Progenitor cell of endocrine pancreas (in vitro differentiated cells): ENCODE measurements at places on chromosomes 5 and 9. TPM values are rescaled to one million over a fixed set of nuclear protein-coding genes. Genes with fewer than 3 reads are reported as not detected.

Gene HSD17B3
- 0.33 TPM in 1 of 2 replicates, not detected in the other for total RNA-seq

GRCh38 chr9:87531370-87532295, 34.0 kb downstream of the DAPK1 start:
- H3K4me1 ChIP-seq: peaks cover 18% of the 10 kb centered on the region
- H3K36me3 ChIP-seq: peaks cover 13% of the 10 kb centered on the region
- no peak overlapping the region for H3K4me3 ChIP-seq
- DNase-seq: no peak

DNA sequence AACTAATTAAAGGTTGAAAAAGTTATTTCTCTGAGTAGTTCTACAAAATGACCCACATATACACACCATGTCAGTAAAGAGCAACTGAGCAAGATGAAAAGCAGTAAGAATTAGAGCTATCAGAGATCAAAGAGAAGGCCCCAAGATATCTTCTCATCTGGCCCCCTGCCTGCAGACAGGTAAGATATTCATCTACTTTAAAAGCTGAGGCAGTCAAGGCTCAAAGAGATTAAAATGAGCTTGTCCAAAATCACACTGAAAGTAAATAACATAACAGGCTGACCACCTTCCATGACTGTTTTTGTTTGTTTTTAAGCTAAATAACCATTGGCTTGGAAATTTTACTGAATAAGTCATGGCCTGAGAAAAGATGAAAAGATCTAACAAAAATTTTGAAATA, 266.2 kb downstream of the FBXL17 start:
- H3K36me3 ChIP-seq: peaks cover 4% of the 10 kb centered on the region
- no peaks in the 10 kb centered on the region for H3K27me3 ChIP-seq
- no peak overlapping the region for H3K4me3 ChIP-seq
- H3K4me1 ChIP-seq: no peaks in the 10 kb centered on the region
- H3K27ac ChIP-seq: no peak overlapping the region

DNA sequence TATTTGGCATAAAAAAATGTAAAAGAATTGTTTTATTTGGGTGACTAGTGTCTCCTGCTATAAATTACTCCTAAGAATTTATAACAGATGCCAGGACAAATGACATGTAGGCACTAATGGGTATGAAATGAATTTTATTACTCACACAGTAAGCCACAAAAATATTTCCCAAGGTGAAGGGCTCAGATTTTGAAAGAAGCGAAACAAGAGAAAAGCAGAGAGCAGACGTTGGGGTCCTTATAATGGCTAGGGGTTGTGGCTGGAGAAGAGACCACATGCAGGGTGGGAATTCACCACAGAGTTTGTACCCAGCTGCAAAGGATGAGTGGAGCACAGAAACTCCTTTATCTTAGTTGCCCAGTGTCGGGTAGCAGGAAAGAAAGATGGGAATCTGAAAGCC, 45.0 kb upstream of the PRR16 start:
- H3K27ac ChIP-seq: no peak overlapping the region
- H3K27me3 ChIP-seq: no peaks in the 10 kb centered on the region
- no peak for DNase-seq
- no peaks in the 10 kb centered on the region for H3K36me3 ChIP-seq
- no peak overlapping the region for H3K4me3 ChIP-seq
- no peaks in the 10 kb centered on the region for H3K4me1 ChIP-seq

Gene JAKMIP2
- total RNA-seq: 5.0 and 6.0 TPM in 2 replicates

DNA sequence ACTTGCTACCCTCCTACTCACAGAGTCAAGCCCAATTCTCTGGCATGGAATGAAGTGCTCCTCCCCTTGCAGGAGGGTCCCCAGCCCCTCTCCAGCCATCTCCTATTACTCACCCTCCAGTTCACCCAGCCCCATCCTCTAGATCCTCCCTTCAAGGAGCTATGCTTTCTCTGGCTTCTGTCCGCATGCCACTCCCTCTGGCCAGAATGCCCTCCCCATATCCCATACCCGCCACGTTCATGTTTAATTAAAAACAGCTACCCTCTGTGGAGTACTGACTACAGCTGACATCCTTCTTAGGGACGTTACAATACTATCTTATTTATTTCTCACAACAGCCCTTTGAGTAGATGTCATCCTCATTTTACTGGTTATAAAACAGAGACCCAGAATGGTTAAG, 3.0 kb downstream of the F2R start:
- no peak overlapping the region for H3K4me3 ChIP-seq
- no peak for DNase-seq
- peaks cover 14% of the 10 kb centered on the region for H3K4me1 ChIP-seq
- peaks cover 18% of the 10 kb centered on the region for H3K27me3 ChIP-seq

Gene SLCO4C1
- total RNA-seq: 4.0 and 4.8 TPM in 2 replicates

Gene PCA3
- total RNA-seq: 0.22 and 0.31 TPM in 2 replicates

DNA sequence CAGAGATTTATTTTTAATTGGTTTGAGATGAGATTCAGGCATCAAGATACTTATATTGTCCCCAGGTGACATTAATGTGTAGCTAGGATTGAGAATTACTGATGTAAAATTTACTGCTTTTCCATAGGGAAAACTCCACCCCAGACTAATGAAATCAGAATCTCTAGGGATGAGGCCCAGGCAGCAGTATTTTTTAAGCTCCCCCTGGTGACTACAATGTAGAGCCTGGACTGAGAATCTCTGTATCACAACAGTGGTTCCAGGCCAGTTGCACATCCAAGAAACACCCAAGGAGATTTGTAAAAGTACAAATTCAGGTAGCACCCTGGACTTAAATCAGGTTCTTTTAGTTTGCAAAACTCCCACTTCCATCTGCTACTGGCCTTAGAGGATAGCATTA, 185.7 kb downstream of the MARCHF11 start:
- no peak overlapping the region for H3K4me3 ChIP-seq
- no peaks in the 10 kb centered on the region for H3K27me3 ChIP-seq
- no peak overlapping the region for H3K27ac ChIP-seq
- H3K36me3 ChIP-seq: peaks cover 3% of the 10 kb centered on the region
- DNase-seq: no peak
- peaks cover 1% of the 10 kb centered on the region for H3K4me1 ChIP-seq

Gene DIRAS2
- total RNA-seq: not detected in 2 replicates

DNA sequence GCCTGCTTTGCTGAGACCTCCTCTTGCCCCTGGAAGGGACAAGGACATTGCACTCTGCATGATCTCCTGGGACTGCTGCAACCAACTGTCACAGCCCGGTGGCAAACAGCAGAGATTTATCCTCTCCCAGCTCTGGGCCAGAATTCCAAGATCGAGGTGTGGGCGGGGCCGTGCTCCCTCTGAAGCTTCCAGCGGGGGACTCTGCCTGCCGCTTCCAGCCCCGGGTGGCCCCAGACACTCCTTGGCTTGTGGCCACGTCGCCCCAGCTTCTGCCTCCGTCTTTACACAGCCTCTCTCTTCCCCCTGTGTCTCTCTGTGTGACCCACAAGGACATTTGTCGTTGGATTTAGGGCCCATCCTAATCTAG, 67.1 kb downstream of the COL5A1 start:
- peaks cover 2% of the 10 kb centered on the region for H3K4me1 ChIP-seq
- H3K27me3 ChIP-seq: no peaks in the 10 kb centered on the region
- H3K36me3 ChIP-seq: peaks cover 3% of the 10 kb centered on the region

- H3K27ac ChIP-seq: peak overlapping the region; percentile 73
- H3K36me3 ChIP-seq: no peaks in the 10 kb centered on the region
- peaks cover 20% of the 10 kb centered on the region for H3K27me3 ChIP-seq
- peak overlapping the region; percentile 84 for H3K4me3 ChIP-seq
- no peak for DNase-seq
Measured at GRCh38 chr5:132497488-132497997, 7.0 kb upstream of the IRF1 start.

GRCh38 chr5:72226950-72227349, 93.1 kb downstream of the MRPS27 start:
- H3K36me3 ChIP-seq: peaks cover 18% of the 10 kb centered on the region
- no peak overlapping the region for H3K4me3 ChIP-seq
- H3K4me1 ChIP-seq: no peaks in the 10 kb centered on the region
- no peak overlapping the region for H3K27ac ChIP-seq
- no peak for DNase-seq
- no peaks in the 10 kb centered on the region for H3K27me3 ChIP-seq

Gene SUSD3
- 0.43 and 1.2 TPM in 2 replicates for total RNA-seq

Gene OLFM1
- 1.7 and 1.8 TPM in 2 replicates for total RNA-seq

- peak overlapping the region; percentile 75 for H3K27ac ChIP-seq
- H3K27me3 ChIP-seq: peaks cover 30% of the 10 kb centered on the region
- H3K36me3 ChIP-seq: peaks cover 11% of the 10 kb centered on the region
- peak overlapping the region; percentile 78 for H3K4me3 ChIP-seq
Measured at GRCh38 chr5:175478008-175478383, 364 bp upstream of the SFXN1 start.

Gene SLC45A2
- 2.4 and 4.2 TPM in 2 replicates for total RNA-seq

GRCh38 chr9:100170556-100170955, 71.5 kb downstream of the INVS start:
- H3K36me3 ChIP-seq: peaks cover 31% of the 10 kb centered on the region
- no peak for DNase-seq
- peaks cover 19% of the 10 kb centered on the region for H3K27me3 ChIP-seq
- no peak overlapping the region for H3K4me3 ChIP-seq

Gene SPATA31E1
- not detected in 2 replicates for total RNA-seq

GRCh38 chr9:126157423-126157822, 169.2 kb upstream of the MVB12B start:
- peaks cover 3% of the 10 kb centered on the region for H3K4me1 ChIP-seq
- H3K4me3 ChIP-seq: no peak overlapping the region
- H3K36me3 ChIP-seq: no peaks in the 10 kb centered on the region
- no peak overlapping the region for H3K27ac ChIP-seq

Gene CNTFR
- total RNA-seq: 2.3 and 2.7 TPM in 2 replicates

DNA sequence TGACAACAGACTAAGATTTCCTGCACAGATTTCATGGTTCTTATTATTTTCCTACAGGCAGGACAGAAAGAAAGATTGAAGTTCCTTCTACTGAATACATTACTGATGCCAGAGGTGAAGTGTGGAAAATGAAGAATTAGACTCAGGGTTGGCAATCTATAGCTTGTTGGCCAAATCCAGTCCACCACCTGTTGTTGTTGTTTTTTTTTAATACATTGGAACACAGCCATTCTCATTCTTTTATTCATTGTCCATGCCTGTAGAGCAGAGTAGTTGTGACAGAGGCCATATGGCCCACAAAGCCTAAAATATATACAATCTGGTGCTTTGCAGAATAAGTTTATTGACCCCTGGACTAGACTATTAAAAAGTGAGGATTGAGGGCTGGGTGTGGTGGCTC, 5.8 kb upstream of the PLPPR1 start:
- peaks cover 7% of the 10 kb centered on the region for H3K4me1 ChIP-seq
- H3K27me3 ChIP-seq: peaks cover 3% of the 10 kb centered on the region
- no peak overlapping the region for H3K4me3 ChIP-seq
- no peak overlapping the region for H3K27ac ChIP-seq
- H3K36me3 ChIP-seq: no peaks in the 10 kb centered on the region

DNA sequence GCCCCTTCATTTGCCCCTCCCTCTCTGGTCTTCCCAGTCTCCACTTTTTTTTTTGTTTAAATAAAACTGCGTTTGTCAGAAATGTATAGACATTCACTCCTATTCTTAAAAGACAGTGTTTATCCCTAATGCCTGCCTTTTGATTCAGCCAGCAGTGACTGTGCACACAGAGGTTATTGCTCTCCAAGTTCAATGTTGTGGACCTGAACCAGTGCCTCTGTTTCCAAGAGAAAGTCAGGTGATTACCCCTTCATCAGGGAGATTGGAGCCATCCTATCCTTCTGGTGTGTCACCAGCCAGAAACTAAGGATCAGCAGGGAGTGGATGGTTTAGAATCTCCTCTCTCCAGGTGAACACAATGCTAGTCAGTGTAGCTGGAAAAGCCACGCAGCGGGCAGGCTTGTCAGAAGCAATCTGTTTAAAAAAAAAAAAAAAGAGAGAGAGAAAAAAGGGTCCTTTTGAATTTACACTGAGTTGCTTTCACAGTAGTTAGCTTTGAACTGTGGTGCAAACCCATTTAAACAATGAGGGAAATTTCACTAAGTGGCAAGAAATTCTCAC, 167.5 kb upstream of the DMRT1 start:
- H3K4me3 ChIP-seq: no peak overlapping the region
- peak overlapping the region; percentile 90 for H3K27ac ChIP-seq
- H3K27me3 ChIP-seq: no peaks in the 10 kb centered on the region
- DNase-seq: no peak
- peaks cover 9% of the 10 kb centered on the region for H3K36me3 ChIP-seq
- peaks cover 48% of the 10 kb centered on the region for H3K4me1 ChIP-seq

- H3K27me3 ChIP-seq: no peaks in the 10 kb centered on the region
- no peak overlapping the region for H3K27ac ChIP-seq
- no peaks in the 10 kb centered on the region for H3K36me3 ChIP-seq
- H3K4me3 ChIP-seq: no peak overlapping the region
- no peak for DNase-seq
Measured at GRCh38 chr5:41418220-41419031, 92.0 kb downstream of the PLCXD3 start.

Gene FGD3
- 9.6 and 12.0 TPM in 2 replicates for total RNA-seq

DNA sequence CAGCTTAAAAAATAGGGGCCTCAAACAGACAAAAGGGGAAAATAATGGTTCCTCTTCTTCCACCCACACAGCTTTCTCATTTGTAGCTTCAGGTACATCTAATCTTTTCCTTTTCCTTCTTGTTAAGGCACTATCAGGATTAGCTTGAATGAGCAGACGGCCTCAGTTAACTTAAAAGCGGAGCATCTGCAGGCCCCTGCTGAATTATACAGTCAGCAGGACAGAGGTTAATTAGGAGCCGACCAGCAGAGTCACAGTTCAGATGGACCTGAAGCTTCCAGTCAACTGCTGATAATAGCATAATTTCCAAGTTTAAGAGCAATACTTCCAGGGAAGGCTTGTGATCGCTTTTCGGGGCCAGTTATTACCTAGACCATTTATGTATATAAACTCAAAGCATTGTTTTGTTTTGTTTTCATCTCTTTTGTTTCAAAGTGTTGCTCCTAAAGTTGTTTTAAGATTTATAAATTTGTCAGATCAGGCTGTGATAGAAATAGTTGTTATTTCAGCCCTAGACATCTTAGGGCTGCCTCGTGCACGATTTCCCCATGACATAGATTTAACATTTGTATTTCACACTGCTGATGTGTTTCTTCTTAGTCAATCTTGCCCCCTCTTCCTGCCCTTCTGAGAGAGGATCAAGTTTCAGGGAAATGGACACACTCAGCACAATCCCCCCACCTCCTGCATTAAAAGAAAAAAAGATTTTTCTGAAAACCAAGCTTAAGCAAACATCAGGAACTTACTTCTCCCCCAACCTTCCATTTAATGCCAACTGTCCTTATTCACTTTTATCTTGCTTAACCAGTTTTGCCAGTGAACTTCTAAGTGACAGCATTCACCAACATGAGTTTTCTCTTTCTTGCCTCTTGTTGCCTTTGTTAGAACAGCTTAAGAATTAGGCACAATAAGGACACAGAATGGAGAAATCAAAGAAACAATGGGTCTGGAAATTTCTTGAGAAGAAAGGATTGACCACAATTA, 449.8 kb downstream of the ARHGEF28 start:
- no peaks in the 10 kb centered on the region for H3K36me3 ChIP-seq
- no peaks in the 10 kb centered on the region for H3K27me3 ChIP-seq
- no peak overlapping the region for H3K4me3 ChIP-seq
- H3K27ac ChIP-seq: peak overlapping the region; percentile 38
- H3K4me1 ChIP-seq: peaks cover 19% of the 10 kb centered on the region
